ENCODE measurements at places on chromosomes 3 and 15. TPM values are rescaled to one million over a fixed set of nuclear protein-coding genes. Genes with fewer than 3 reads are reported as not detected.

The SLC22A14 gene
- 0.22 TPM for total RNA-seq

The POLQ gene
- total RNA-seq: 0.23 TPM

The ECE2 gene
- not detected for total RNA-seq

The VPS39 gene
- total RNA-seq: 113 TPM

The LRRC34 gene
- total RNA-seq: 1.2 TPM

The CRABP1 gene
- not detected for total RNA-seq

The NFKBIZ gene
- 151 TPM for total RNA-seq

The DNAH1 gene
- total RNA-seq: 39.4 TPM

The OIP5 gene
- 7.0 TPM for total RNA-seq

The GOLGA8J gene
- total RNA-seq: 0.36 TPM

The CHMP2B gene
- 27.3 TPM for total RNA-seq

The PTX3 gene
- 0.71 TPM for total RNA-seq

The WDR72 gene
- not detected for total RNA-seq

The CFAP92 gene
- total RNA-seq: 2.0 TPM

DNA sequence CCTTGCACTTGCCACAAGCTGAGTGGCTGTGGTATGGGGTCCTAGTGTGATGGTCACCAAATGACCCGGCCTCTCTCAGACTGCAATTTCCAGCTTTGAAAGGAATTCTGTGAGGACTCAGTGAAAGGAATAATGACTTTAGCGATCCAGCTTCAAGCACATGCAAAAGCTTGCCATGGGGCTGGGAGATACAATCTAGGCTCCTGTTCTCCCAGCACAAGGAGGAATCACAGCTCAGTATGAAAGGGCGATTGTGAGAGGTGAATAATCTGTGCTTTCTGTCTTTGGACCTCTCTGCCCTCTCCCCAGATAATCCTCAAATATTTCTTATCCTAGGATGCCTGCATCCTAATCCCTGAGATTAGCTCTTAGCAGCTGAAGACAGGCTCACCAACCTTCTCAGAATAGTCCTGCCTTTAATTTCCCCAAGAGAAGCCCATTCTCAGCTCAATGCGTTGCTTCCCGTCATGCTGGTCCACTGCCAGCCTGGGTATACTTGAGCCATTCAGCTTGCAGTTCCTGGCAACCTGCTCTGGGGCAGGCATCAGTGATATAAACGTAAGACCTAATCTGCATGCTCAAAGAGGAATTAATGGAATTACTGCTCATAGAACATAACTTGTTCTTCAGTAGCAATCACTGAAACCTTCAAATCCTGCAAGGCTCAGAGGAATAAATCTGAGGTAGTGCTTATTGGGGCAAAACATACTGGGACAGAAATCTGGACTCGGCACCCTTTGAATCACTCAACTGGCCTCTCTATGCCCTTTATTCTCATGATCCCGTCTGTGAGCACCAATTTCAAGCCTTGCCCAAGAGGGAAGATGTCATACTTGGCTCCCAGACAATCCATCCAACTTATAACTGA lies 15.1 kb downstream of the TLNRD1 start:
- no peak overlapping the region for H3K27ac ChIP-seq
- no peaks in the 10 kb centered on the region for H3K27me3 ChIP-seq
- peaks cover 3% of the 10 kb centered on the region for H3K4me1 ChIP-seq

DNA sequence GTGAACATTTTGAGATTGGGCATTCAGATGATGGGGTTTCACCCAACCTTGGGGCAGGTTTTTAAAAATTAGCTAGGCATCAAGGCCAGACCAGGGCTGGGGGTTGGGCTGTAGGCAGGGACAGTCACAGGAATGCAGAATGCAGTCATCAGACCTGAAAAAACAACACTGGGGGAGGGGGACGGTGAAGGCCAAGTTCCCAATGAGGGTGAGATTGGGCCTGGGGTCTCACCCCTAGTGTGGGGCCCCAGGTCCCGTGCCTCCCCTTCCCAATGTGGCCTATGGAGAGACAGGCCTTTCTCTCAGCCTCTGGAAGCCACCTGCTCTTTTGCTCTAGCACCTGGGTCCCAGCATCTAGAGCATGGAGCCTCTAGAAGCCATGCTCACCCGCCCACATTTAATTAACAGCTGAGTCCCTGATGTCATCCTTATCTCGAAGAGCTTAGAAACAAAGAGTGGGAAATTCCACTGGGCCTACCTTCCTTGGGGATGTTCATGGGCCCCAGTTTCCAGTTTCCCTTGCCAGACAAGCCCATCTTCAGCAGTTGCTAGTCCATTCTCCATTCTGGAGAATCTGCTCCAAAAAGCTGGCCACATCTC lies 6.1 kb downstream of the RHO start:
- no peaks in the 10 kb centered on the region for H3K27me3 ChIP-seq
- no peaks in the 10 kb centered on the region for H3K4me1 ChIP-seq
- H3K27ac ChIP-seq: no peak overlapping the region
- H3K4me3 ChIP-seq: no peak overlapping the region

DNA sequence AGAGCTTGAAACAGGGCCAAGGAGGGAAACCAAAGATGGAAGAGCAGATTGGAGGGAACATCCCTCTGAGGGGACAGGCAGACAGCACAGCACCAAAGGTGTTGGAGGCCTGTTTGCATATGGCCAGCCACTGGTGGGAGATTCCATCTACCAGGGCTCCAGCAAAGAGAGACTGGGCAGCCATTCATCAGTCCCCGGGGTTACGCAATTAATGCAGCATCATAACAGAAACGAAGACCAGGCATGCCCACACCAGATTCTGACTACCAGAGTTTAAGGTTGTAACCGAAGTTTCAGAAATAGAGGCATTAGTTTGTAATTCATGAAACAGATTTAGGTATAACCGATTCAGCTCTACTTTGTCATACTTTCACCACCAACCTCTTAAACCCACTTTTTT lies 58.1 kb downstream of the COL8A1 start:
- no peaks in the 10 kb centered on the region for H3K36me3 ChIP-seq
- H3K27ac ChIP-seq: no peak overlapping the region
- no peak overlapping the region for H3K4me3 ChIP-seq
- no peaks in the 10 kb centered on the region for H3K4me1 ChIP-seq
- DNase-seq: no peak

GRCh38 chr15:96126859-96127258 lies 203.6 kb upstream of the NR2F2 start:
- no peak overlapping the region for H3K27ac ChIP-seq
- no peak for DNase-seq
- peaks cover 9% of the 10 kb centered on the region for H3K27me3 ChIP-seq
- H3K4me3 ChIP-seq: no peak overlapping the region
- H3K36me3 ChIP-seq: no peaks in the 10 kb centered on the region

- no peak overlapping the region for H3K27ac ChIP-seq
- no peak for DNase-seq
- H3K4me3 ChIP-seq: no peak overlapping the region
- no peaks in the 10 kb centered on the region for H3K36me3 ChIP-seq
These were observed 339.1 kb upstream of the RGMA start for GRCh38 chr15:93428150-93428549.

GRCh38 chr15:85402195-85402881 lies 21.9 kb downstream of the AKAP13 start:
- no peak for DNase-seq
- H3K27me3 ChIP-seq: no peaks in the 10 kb centered on the region
- no peaks in the 10 kb centered on the region for H3K36me3 ChIP-seq
- H3K4me3 ChIP-seq: peak overlapping the region; percentile 6
- peaks cover 33% of the 10 kb centered on the region for H3K4me1 ChIP-seq

GRCh38 chr3:190384309-190384756 lies 3.6 kb upstream of the CLDN16 start:
- no peaks in the 10 kb centered on the region for H3K36me3 ChIP-seq
- DNase-seq: no peak
- no peak overlapping the region for H3K27ac ChIP-seq
- H3K27me3 ChIP-seq: no peaks in the 10 kb centered on the region
- no peaks in the 10 kb centered on the region for H3K4me1 ChIP-seq
- H3K4me3 ChIP-seq: no peak overlapping the region

- H3K36me3 ChIP-seq: peaks cover 6% of the 10 kb centered on the region
- peaks cover 6% of the 10 kb centered on the region for H3K4me1 ChIP-seq
- H3K27me3 ChIP-seq: no peaks in the 10 kb centered on the region
- DNase-seq: no peak
These were observed 33.0 kb downstream of the DENND6A start for GRCh38 chr3:57659806-57660439.

DNA sequence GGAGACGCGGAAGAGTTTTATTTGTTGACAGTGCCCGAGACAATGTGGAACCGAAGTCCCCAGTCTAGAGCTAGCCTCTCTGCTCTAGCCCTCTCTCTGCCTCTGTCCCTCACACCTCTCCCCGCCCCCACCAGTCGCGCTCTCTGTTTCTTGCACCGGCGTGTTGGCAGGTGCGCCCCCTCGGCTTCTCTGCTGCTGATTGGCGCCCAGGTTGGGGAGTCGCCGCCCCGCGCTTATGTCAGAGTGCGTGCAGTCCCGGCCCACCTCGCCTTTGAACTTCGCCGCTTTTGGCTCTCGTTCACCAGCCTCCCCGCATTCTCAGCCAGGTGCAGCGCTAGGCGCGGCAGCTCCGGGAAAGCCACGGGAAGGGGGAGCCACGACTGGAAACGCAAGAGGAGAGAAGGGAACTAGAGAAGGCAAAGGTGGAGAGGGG lies at the start of gene SOX14:
TSS of gene SOX14 (plus strand) at position 315 of the 433 bp plus-strand sequence. CDS start 470 bp downstream, outside the sequence.
- peaks cover 9% of the 10 kb centered on the region for H3K4me1 ChIP-seq
- H3K36me3 ChIP-seq: no peaks in the 10 kb centered on the region
- H3K27ac ChIP-seq: no peak within 1 kb of the TSS

DNA sequence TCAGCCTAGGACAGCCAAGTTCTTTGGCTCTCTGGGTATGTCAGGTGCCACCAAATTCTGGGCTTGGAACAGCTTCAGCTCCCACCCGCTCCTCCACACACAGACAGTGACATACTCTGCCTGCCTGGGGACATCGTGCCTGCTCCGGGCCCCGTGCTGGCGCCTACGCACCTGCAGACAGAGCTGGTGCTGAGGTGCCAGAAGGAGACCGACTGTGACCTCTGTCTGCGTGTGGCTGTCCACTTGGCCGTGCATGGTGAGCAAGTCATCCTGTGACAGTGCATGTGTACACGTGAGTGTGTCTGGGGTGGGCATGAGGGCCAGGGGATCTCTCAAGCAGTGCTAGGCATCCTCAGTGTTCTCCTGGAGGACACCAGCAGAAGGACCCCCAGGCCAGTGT lies 922 bp downstream of the IL17RC start:
- no peaks in the 10 kb centered on the region for H3K36me3 ChIP-seq
- H3K4me1 ChIP-seq: peaks cover 18% of the 10 kb centered on the region
- no peak overlapping the region for H3K4me3 ChIP-seq
- H3K27ac ChIP-seq: no peak overlapping the region
- DNase-seq: no peak
- H3K27me3 ChIP-seq: peaks cover 8% of the 10 kb centered on the region

- DNase-seq: no peak
- no peaks in the 10 kb centered on the region for H3K4me1 ChIP-seq
- H3K4me3 ChIP-seq: no peak overlapping the region
- no peaks in the 10 kb centered on the region for H3K36me3 ChIP-seq
- H3K27ac ChIP-seq: no peak overlapping the region
These were observed 385.7 kb upstream of the NR2F2 start for GRCh38 chr15:95944661-95945255.

DNA sequence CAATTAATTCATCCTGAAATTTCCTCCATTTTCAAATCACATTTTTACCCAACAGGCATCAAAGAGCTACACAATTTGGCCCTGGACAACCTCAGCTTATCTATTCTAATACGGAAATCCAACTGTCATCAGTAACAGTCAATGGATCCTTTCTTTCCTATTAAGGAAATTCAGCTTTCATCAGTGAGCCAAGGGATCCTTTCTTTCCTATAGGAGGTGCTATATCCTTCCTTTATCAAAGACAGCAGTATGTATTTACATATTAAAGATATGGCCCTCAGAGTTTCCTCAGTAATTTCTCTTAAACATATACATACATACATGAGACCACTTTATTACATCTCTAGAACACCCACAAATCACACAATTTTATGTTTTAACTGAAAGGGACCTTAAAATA lies 10.1 kb downstream of the DHX36 start:
- no peak for DNase-seq
- no peak overlapping the region for H3K4me3 ChIP-seq
- H3K27me3 ChIP-seq: no peaks in the 10 kb centered on the region
- H3K4me1 ChIP-seq: peaks cover 15% of the 10 kb centered on the region

DNA sequence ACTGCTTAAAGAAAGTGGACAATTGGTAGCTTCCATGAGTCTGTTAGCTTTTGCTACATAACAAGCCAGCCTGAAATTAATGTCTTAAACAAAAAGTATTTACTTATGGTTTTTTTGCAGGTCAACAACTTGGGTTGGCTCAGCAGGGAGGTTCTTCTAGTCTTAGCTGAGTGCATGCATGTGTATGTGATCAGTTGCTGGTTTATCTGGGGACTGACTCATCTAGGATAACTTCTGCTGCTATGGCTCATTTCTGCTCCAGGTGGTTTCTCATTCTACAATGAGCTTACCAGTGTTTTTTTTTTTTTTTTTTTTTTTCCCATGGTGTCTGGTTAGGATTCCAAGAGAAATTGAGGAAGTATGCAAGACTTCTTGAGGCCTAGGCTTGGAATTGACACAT lies 244.7 kb downstream of the NSUN3 start:
- H3K27me3 ChIP-seq: no peaks in the 10 kb centered on the region
- no peak overlapping the region for H3K27ac ChIP-seq
- no peaks in the 10 kb centered on the region for H3K4me1 ChIP-seq
- H3K36me3 ChIP-seq: no peaks in the 10 kb centered on the region

DNA sequence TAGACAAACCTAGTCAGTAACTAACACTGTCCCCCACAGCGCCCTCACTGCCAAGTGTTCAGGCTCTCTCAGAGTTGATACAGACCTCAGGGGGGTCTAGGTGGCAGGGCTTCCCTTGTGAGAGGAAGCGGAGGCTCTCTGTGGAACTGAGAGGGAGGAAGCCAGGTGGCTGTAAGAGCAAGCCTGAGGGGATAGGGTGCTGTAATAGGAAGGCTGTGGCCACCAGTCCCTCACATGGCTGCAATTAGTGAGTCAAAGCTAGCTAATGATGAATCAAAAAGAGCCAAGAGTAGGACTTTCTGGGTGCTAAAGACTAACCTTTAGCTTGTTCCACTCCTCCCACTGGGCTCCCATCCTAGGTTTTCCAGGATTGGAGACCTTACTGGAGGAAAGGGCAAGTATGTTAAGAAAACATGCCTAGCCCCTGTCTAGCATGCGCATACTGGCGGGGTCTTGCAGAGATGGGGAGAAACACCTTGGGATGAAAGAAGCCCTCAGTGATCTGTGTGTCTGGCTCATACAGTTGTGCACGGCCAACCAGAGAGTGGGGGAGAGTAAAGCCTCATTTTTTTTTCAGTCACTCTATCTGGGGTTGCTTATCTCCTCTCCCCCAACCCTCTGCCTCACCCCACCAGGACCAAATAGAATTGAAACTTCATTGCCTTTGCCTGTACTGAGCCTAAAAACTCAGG lies 13.3 kb upstream of the SOX2 start:
- H3K27me3 ChIP-seq: peaks cover 56% of the 10 kb centered on the region
- H3K36me3 ChIP-seq: peaks cover 2% of the 10 kb centered on the region
- DNase-seq: no peak
- H3K4me1 ChIP-seq: peaks cover 20% of the 10 kb centered on the region
- no peak overlapping the region for H3K27ac ChIP-seq
